G401 (cell line): ENCODE measurements at places on chromosomes 12 and 14. TPM values are rescaled to one million over a fixed set of nuclear protein-coding genes. Genes with fewer than 3 reads are reported as not detected.

DNA sequence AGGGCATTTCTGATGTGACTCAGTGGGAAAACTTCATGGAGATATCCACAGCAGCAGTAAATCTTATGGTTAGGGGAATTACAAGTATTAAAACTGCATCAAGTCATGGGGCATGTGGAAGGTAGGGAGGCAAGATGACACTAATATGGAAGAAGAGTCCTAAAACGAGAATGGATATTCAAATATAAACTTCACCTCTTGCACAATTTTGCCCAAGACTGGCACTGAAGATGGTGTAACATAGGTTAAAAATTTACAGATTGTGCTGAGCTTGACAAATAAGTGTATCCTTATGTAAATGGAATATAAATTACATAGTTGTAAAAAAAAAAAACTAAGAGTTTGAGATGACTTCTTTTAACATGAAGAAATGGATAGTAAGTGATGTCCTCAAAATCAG, 12.8 kb downstream of the ETFRF1 start:
- DNase-seq = no peak

- no peak for DNase-seq
These were observed 509.6 kb downstream of the NOVA1 start for GRCh38 chr14:26088275-26088674.

- DNase-seq = no peak
These were observed 40.2 kb downstream of the DEGS2 start for GRCh38 chr14:100119251-100119650.

GRCh38 chr12:100265732-100266584, 921 bp downstream of the DEPDC4 start:
- no peak for DNase-seq

GRCh38 chr12:40583743-40584142, 108.5 kb upstream of the CNTN1 start:
- no peak for DNase-seq

DNA sequence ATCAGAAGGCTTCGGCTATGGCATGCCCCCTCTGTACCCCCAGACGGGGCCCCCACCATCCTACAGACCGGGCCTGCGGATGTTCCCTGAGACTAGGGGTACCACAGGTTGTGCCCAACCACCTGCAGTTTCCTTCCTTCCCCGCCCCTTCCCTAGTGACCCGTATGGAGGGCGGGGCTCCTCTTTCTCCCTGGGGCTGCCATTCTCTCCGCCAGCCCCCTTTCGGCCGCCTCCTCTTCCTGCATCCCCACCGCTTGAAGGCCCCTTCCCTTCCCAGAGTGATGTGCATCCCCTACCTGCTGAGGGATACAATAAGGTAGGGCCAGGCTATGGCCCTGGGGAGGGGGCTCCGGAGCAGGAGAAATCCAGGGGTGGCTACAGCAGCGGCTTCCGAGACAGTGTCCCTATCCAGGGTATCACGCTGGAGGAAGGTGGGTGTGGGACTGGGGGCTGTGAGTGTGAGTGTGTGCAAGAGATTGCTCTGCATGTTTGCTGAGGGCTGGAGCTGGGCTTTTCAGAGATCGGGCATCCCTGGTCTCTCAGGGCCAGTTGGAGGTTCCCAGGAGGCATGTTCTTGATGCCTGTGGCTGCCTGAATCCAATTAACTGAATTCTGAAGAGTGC, 8.6 kb downstream of the NFATC4 start:
- no peak for DNase-seq

DNA sequence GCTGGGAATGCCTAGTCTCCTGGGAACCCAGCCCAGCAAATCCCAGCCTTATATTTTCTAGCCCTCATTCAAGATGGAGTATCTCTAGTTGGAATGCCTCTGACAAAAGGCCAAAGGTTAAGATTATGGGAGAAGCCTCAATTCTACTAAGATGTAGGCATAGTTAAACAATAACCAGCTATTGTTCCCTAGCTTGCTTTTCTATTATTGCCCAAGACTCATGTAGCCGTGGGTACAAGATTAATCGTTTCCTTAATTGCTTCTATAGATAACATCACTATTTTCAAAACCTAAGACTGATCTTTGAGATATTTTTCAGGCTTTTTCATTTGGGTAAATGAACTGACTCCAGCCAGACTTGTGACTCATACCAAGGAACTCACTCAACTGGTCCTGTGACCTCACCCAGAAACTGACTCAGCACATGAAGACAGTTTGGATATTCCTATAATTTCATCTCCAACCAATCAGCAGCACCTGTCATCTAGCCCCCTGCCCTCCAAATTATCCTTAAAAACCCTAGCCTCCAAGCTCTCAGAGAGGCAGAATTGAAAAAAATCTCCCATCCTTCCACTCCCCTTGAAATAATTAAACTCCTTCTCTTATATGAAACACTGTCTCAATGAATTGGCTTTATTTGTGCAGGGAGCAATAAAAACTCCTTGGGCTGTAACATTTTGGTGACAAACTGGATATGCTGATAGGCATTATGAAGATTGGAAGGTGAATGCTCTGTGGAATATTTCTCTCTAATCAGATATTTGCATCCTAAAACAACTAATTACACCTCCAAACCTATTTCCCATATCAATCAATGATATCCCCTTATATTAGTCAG, 589.0 kb downstream of the C12orf50 start:
- no peak for DNase-seq

DNA sequence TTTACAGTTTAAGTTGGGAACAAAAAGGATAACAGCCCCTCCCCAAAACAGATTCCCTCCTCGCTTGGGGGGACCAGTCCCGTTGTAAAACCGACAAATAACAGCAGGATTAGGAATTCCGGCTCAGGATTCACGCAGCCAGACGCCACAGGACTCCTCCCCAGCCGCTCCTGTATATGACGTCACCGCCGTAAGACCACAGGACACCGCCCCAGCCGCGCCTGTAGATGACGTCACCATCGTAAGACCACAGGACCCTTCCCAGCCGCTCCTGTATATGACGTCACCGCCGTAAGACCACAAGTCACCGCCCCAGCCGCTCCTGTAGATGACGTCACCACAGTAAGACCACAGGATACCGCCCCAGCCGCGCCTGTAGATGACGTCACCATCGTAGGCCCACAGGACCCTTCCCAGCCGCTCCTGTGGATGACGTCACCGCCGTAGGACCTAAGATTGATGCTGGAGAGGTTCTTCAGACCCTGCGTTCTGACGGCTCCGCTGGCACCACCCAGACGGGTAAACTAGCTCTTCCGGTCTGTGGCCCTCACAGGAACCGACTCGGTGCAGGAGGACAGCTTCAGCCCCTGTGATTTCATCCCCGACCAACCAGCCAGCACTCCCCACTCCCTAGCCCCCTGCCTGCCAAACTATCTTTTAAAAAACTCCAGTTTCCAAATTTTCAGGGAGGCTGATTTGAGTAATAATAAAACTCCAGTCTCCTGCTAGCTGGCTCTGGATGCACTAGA, 43.9 kb upstream of the FBRSL1 start:
- DNase-seq = no peak

Gene RPGRIP1
- 0.18 TPM in 1 of 2 replicates, not detected in the other for total RNA-seq

Gene PLXNC1
- total RNA-seq = not detected in 2 replicates

Gene LMNTD1
- not detected in 2 replicates for total RNA-seq

Gene ARMH4
- total RNA-seq = 2.1 and 3.7 TPM in 2 replicates
